ENCODE measurements at places on chromosomes 2 and 18.

GRCh38 chr2:200640901-200641300 is 55.1 kb downstream of the AOX1 start:
- DNase-seq: no peak

DNA sequence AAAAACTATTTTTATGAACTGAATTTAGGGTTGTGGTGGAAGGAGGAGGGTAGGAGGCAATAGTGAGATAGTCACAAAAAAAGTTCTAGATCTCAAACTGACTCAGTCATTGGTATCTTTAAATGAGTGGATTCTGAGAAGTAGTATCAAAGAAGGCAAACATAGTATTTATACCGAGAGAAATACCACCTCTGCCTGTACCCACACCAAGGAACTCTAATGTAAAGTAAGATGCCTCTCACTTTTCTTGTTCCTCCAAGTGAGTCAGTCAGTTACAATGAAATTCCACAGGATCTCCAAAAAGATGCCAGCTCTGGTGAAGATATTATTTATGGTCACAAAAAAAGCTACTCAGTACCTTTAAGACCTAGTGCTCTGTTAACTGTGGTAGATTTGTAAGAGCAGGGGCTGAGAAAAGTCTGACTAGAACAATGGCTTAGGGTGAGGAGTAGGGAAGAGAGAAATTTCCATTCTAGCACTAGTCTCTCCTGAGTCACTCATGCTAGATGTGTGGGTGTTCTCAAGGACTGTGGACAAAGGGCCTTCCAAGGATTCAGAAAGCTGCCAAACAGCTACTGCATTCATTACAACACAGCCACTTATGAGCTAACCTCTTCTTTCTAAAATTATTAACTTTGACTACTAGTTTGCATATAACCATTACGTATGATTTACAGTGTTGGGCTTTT is 36.3 kb downstream of the YWHAQ start:
- DNase-seq: no peak

DNA sequence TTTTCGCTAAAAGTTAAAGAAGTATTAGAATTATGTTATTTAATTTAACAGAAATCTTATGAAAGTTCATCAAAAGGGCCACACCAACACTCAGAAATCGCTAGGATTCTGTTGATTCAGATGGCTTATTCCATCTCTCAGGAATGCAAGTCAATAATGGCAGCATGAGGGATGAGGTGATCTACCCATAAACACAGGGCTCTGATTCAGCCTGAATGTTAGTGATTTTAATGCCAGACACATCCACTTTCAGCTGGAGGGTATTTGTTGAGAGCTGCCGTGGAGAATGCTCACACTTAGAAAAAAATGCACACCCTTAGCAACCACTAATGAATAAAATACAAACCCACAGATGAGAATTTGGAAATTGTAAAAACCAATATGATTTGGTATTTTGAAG is 173.3 kb upstream of the ERBB4 start:
- no peak for DNase-seq

GRCh38 chr2:85748039-85748734 is 5.6 kb upstream of the ATOH8 start:
- no peak for DNase-seq

DNA sequence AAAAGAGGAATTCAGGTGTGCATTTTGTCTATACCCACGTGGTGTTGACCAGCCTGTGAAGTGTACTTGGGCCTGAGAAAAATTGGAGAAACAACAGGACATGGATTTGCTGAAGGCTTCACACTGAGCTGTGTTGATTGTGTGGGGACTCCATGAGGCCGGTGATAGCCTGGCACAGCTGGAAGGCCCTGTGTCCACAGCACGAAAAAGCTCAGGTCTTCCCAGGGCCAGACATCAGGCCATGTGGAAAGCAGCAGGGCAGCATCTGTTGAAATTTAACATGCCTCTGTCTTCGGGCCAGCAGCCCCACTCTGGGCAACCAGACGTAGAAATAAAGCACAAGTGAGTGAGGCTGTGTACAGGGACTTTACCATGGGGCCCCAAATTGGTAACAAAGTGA is 84.1 kb downstream of the HS6ST1 start:
- DNase-seq: no peak

- no peak for DNase-seq
These were observed 23.2 kb upstream of the FAP start for GRCh38 chr2:162266460-162266760.

DNA sequence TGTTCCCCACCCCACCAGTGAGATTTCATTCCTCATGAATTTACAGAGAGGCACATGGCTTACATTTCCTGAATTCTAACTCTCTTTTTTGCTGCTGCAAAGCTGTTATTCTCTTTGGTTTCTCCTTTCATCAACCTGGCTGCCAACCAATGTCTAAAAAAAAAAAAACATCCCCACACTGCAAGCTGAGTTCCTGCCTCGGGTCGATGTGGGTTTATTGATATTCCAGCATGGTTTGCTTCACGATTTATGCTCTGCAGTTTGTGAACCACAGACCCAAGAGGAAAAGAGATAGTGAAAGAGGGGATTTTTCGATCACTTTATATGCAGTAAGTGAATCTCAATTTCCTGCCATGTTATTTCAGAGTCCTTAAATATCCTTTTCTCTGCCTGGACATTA is 363.6 kb downstream of the LPIN1 start:
- no peak for DNase-seq

DNA sequence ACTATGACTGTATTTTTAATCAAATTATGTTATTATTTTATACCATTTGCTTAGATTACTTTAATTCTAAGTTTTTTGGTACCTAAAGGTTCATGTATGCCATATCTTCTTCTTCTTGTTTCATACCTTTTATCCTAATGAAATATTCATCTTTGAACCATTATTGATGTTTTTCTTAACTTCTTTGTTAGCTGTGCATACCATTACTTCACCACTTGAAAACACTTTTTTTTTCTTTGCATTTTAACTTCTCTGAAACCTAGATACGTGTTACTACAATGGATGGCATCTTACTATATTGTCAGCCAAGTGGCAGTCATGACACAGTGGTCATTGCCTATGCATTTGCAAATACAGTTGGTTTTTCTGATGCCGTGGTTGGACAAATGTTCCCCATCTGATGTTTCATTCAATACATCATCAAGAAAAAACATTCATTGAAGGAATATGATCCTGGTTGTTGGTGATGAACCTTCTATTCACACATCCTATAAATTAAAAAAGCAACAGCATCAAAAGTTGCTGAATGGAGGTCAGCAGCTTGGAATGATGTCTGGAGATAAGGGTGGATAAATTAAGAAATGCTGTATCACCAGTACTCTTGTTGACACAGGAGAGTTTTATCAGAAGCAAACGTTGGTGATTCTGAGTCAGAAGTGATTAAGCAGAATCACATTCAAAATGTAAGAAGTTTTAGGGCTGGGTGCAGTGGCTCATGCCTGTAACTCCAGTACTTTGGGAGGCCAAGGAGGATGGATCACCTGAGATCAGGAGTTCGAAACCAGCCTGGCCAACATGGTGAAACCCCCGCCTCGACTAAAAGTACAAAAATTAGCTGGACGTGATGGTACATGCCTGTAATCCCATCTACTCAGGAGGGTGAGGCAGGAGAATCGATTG is 7.4 kb downstream of the IL36A start:
- DNase-seq: no peak

DNA sequence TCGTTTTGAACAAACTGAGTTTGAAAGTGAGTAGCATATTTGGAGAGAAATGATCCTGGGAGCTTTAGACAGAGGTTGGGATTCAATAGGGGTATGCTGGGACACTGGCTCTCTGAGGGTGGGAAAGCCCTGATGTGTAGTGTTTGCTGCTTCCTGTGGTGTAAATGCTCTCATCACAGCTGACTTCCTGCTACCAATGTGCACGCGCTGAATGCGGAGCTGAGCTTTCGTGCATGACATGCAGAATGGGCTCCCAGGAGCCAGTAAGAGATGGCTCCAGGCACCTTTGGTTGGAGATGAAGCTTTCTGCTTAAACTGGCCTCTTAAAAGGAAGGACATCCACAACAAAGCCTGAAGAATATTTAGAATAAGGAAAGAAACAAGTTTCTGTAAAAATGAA is 224.1 kb upstream of the CCDC150 start:
- no peak for DNase-seq

DNA sequence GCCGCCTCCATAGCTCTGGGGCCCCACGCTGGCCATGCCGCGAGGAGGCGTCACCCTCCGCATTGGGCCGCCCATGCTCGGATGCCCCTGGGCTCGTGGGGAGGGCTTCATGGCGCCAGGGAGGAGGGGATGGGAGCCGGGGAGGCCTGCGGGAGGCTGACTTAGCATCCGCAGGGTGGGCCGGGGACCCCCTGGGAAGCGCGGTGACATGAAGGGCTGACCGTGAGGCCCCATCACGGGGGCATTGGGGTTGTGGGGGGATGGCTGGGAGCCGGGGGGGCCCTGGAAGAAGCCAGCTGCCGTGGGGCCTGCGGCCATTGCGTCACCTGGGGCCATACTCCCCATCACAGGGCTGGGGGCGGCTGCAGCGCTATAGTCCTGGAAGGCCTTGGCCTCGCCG is 26.0 kb upstream of the ANKRD62 start:
- DNase-seq: no peak

DNA sequence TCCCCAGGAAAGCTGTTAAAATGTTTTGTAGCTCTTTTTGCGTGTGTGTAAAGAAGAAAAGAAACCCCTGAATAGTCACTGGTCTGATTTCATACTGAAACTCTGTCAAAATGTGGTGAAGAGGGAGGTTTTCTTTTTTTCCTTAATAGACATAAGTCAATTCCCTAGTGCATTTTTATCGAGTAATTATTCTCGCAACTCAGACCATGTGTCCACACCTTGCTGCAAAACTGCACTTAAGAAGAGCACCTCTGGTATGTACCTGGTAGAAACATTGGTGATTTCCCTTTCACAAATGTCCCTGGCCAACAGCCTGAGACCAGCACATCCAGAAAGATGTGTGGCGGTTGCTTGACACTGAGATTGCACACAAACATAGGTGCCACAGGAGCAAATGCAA is 159.9 kb downstream of the ZNF521 start:
- DNase-seq: no peak

GRCh38 chr2:143482771-143483170 is 353.6 kb downstream of the ARHGAP15 start:
- DNase-seq: no peak

GRCh38 chr2:146523196-146523595 is 1321.6 kb upstream of the ACVR2A start:
- no peak for DNase-seq

- no peak for DNase-seq
These were observed 244.7 kb downstream of the NBAS start for GRCh38 chr2:15316370-15316814.

DNA sequence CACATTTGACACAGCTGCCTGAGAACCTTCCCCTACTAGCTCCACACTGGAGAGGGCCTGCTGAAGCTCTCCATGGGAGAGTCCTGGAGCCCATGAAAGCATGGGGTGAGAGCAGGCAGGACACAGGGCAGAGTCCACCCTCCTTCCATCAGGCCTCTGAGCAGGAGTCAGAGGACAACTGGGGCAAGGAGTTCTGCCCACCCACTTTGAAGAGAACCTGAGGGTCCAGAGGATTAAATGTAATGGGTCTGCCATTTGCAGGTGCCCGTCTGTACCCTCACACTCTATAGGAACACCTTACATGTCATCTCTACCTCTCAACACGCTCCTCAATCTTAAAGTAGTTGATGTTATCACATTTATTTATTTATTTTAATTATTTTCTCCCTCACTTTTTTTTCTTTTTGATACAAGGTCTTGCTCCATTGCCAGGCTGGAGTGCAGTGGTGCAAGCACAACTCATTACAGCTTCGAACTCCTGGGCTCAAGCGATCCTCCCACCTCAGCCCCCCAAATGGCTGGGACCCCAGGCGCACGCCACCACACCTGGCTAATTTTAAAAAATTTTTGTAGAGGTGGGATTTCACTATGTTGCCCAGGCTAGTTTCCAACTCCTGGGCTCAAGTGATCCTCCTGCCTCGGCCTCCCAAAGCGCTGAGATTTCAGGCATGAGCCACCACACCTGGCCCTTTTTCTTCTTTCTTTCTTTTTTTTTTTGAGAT is 10.2 kb downstream of the ADRA2B start:
- DNase-seq: no peak
